ENCODE measurements at places on chromosomes 3 and 15. TPM values are rescaled to one million over a fixed set of nuclear protein-coding genes. Genes with fewer than 3 reads are reported as not detected.
A peak's percentile ranks its signal among the peaks of the same experiment; 100 is the strongest.

ADGRG7 gene
- not detected for total RNA-seq

SI gene
- not detected for total RNA-seq

DTWD1 gene
- 21.1 TPM for total RNA-seq

GPR160 gene
- 1.4 TPM for total RNA-seq

TMCO5A gene
- not detected for total RNA-seq

CD200 gene
- 11.1 TPM for total RNA-seq

DNA sequence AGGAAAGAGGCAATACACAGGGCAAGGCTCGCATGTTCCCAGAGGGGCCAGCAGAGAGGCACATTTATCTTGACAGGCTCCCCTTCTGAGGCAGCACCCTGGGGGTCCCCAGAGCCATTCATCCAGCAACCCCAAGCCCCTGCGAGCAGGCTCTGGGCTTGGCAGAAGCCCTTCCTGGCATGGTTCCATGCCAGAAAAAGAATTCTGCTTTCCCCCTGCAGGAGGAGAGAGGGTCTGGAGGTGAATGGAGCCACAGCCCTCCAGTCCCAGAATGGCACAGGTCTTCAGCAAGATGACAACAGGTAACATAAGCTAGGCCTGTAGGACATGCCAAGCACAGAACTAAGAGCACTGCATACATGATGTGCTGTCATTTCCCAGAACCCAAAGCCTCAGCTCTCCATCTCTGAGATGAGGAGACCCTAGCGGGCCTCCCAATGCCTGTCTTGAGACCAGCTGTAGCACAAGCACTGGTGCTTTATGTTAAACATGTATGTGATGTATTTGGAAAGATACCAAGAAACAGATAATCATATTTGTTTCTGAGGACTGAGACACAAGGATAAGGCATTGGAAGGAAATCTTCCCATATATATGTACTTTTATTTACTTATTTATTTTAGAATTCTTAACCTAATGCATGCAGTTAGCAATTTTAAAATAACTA is 121.6 kb downstream of the ALDH1A2 start:
- peaks cover 4% of the 10 kb centered on the region for H3K27me3 ChIP-seq
- DNase-seq = no peak
- no peak overlapping the region for H3K27ac ChIP-seq
- H3K4me3 ChIP-seq = no peak overlapping the region

- no peak for DNase-seq
- H3K36me3 ChIP-seq = no peaks in the 10 kb centered on the region
These were observed 507 bp downstream of the DIPK2A start for GRCh38 chr3:143972155-143972504.

DNA sequence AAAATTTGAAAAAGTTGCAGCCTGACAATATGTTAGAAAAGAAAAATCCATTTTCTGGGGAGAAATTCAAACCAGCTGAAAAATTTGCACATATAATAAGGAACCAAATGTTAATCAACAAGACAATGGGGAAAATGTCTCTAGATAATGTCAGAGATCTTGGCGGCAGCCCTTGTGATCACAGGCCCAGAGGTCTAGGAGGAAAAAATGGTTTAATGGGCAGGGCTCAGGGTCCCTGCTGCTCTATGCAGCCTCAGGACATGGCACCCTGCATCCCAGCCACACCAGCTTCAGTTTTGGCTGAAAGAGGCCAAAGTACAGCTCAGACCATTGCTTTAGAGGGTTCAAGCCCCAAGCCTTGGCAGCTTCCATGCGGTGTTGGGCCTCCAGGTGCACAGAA is 701.9 kb downstream of the IGSF11 start:
- H3K27me3 ChIP-seq = no peaks in the 10 kb centered on the region
- H3K27ac ChIP-seq = no peak overlapping the region
- no peak overlapping the region for H3K4me3 ChIP-seq

DNA sequence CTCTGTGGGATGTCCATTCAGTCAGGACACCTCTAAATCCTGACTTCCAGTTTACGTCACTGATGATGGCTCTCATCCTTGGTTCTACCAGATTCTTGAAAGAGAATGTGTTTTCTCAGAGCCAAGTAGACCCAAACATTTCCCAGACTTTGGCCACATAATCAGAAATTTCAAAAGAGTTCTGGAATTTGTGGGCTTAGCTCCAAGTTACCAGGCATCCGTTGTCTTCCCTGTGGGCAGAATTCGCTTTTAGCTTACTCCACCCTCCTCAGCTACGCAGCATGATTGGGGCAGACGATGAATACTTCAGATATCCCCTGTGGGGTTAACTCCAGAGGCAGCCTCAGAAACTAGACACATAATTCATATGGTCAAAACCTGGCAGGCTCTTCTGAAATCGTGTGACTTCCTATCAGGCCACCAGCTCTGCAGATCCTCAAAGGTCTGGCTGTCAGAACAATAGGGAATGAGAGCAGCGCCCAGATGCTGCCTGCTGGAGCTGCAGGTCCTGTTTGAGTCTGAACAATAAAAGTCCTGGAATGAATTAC is 30.6 kb downstream of the CRTC3 start:
- no peak overlapping the region for H3K4me3 ChIP-seq
- peaks cover 28% of the 10 kb centered on the region for H3K4me1 ChIP-seq
- peak; percentile 97 for DNase-seq
- no peaks in the 10 kb centered on the region for H3K36me3 ChIP-seq
- H3K27ac ChIP-seq = peak overlapping the region; percentile 65

- H3K27ac ChIP-seq = no peak overlapping the region
- no peak overlapping the region for H3K4me3 ChIP-seq
- no peak for DNase-seq
- peaks cover 60% of the 10 kb centered on the region for H3K4me1 ChIP-seq
These were observed 8.3 kb downstream of the ITGA11 start for GRCh38 chr15:68423359-68424296.

DNA sequence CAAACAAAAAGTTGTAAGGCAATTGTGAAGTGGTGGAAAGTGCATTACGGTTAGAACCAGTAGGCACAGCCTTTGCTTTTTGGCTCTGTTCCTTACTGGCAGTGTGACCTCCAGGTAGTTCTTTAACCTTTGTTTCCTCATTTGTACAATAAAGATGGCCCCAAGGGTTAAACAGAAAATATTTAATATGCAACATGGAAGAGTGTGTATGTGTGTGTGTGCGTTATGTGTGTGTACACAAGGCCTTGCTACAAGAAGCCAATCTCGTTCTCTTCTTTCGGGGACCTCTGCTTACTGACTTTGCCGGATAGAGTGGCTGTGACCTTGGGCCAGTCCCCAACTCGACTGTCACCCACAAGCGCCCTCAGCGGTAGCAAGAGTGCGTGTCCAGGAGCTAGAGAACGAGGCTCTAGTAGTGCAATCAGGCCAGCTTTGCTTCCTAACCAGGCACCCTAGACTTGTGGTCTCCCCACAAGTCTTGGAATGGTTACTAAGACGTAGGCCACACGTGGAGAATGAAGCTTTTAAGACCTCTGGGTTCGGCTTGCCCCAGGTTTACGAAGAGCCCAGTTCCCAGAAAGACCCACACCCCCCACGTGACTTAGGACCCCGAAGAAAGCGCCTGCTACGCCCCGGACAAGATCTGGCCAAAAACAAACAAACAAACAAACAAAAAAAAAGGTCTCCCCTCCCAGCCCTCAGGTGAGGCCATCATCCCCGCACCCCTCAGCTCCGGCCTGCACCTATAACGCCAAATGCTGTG is 593 bp downstream of the CIAO2A start:
- peak overlapping the region; percentile 73 for H3K4me3 ChIP-seq
- peak; percentile 74 for DNase-seq
- H3K27ac ChIP-seq = peak overlapping the region; percentile 89
- no peaks in the 10 kb centered on the region for H3K27me3 ChIP-seq

DNA sequence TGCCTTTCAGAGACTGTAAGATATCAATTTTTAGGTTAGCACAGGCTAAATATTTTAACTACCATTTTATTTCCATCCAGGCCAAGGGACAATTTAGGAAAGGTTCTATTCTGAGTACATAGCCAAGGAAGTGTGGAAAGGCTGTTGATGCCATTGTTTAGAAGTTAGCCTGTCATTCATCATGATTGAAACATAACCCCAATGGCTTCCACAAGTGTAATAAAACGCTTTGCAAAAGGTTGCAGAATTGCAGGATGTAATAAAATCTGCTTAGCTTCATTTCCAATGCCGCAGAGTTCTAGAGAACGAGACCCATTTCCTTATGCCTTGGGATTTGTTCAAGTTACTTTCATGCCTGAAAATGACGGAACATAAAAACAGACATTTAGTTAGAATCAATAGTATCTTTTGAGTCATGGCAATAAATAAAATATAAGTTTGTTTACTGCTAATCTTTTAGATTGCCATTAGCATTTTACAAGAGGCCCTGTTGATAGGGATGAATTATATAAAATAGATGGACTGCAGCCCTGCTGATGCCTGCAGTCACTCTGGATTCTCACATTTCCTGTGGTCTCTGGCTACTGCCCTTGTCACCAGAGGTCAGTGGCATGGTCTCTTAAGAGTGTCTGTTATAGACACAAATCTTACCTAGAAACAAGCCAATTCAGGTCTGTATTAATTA is 678.2 kb upstream of the CFAP20DC start:
- H3K36me3 ChIP-seq = no peaks in the 10 kb centered on the region
- no peak overlapping the region for H3K4me3 ChIP-seq
- H3K27ac ChIP-seq = no peak overlapping the region
- no peak for DNase-seq
- H3K27me3 ChIP-seq = no peaks in the 10 kb centered on the region
- no peaks in the 10 kb centered on the region for H3K4me1 ChIP-seq

DNA sequence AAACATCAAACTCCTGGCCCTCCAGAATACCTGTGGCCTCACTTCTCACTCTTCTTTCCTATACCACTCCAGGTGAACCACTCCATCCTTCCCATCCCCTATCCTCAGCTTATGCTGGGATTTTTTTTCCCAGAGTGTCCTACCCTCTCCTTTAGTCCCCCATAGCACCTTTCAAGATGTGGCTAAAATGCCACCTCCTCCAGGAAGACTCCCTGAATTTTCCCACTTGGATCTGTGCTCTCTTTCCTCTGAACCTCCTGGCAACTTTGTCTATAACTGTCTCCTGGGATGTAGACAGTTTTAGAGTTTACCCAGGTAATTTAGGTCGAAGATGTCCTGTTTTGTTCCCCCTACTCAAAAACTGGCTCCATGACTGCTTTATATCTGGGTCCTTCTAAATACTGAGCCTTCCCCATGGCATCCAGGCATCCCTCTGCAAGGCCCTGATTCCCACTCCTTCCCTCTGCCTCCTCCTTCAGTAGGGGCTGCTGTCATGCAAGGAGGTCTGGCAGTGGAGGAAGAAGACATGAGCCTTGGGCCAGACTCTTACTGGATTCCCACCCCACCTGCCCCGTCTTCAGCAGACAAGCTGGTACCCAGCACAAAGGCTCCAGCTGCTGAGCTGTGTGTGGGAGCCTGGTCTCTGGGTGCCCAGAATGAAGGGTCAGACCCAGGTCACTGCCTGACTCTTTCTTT is 161.5 kb downstream of the SMAD6 start:
- DNase-seq = no peak
- no peaks in the 10 kb centered on the region for H3K36me3 ChIP-seq
- H3K4me3 ChIP-seq = no peak overlapping the region
- no peak overlapping the region for H3K27ac ChIP-seq

DNA sequence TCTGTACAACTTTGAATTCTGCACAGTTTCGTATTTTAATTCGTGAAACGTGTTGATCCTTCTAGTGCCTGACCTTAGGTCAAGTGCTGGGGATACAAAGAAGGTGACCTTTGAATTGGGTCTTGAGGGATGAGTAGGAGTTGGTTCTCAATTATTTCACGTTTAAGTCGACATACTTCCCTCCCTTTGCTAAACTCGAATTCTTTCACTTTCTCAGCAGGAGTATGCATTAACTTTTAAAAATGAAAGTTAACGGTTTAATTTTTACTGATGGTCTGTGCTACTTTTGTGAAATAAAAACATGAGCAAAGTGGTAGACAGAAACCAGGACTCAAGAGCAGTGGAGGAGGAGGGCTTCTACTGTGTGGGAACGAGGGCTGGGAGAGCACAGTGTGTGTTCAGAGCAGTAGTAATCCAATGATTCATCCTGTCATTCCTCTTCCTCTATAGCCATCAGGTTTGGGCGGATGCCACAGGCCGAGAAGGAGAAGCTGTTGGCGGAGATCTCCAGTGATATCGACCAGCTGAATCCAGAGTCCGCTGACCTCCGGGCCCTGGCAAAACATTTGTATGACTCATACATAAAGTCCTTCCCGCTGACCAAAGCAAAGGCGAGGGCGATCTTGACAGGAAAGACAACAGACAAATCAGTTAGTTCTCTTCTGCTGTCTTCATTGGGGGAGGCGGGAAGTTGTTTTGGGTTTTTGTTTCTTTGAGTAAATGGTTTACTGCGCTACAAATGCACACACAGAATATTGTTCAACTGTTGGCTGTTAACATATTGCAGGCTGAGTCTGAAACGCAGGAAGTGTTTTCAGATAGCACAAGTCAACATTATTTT is 78.6 kb upstream of the TSEN2 start:
- H3K27ac ChIP-seq = peak overlapping the region; percentile 55
- DNase-seq = peak; percentile 97
- no peaks in the 10 kb centered on the region for H3K36me3 ChIP-seq
- H3K27me3 ChIP-seq = no peaks in the 10 kb centered on the region
- H3K4me3 ChIP-seq = peak overlapping the region; percentile 2
- H3K4me1 ChIP-seq = peaks cover 11% of the 10 kb centered on the region

- no peaks in the 10 kb centered on the region for H3K4me1 ChIP-seq
- no peaks in the 10 kb centered on the region for H3K36me3 ChIP-seq
- H3K4me3 ChIP-seq = no peak overlapping the region
- no peaks in the 10 kb centered on the region for H3K27me3 ChIP-seq
- DNase-seq = no peak
These were observed 17.2 kb downstream of the SYNPR start for GRCh38 chr3:63295356-63295755.

DNA sequence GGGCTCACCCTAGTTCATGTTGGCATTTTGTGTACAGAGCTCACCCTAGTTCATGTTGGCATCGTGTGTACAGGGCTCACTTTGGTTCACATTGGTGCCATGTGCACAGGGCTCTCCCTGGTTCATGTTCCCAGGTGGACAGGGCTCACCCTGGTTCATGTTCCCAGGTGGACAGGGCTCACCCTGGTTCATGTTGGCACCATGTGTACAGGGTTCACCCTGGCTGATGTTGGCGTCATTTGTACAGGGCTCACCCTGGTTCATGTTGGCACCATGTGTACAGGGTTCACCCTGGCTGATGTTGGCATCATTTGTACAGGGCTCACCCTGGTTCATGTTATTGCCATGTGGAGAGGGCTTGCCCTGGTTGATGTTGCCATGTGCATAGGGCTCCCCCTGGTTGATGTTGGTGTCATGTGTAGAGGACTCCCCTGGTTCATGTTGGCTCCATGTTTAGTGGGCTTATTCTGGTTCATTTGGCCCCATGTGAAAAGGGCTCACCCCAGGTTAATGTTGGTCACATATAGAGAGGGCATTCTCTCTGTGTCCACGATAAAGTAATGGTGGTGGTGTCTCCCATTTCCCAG is 31.7 kb upstream of the NR2C2 start:
- H3K27me3 ChIP-seq = peaks cover 13% of the 10 kb centered on the region
- H3K27ac ChIP-seq = no peak overlapping the region
- H3K36me3 ChIP-seq = no peaks in the 10 kb centered on the region
- H3K4me1 ChIP-seq = peaks cover under 1% of the 10 kb centered on the region
- no peak for DNase-seq

- DNase-seq = peak; percentile 95
- H3K36me3 ChIP-seq = no peaks in the 10 kb centered on the region
- H3K4me3 ChIP-seq = no peak overlapping the region
- H3K27ac ChIP-seq = no peak overlapping the region
- peaks cover 7% of the 10 kb centered on the region for H3K4me1 ChIP-seq
These were observed 113.3 kb downstream of the SMAD6 start for GRCh38 chr15:66815318-66815717.
